ENCODE measurements at places on chromosomes 7 and 10. TPM values are rescaled to one million over a fixed set of nuclear protein-coding genes. Genes with fewer than 3 reads are reported as not detected.

Gene ADRA2A
- 13.1 TPM for total RNA-seq

Gene LDB3
- 0.31 TPM for total RNA-seq

Gene TSPAN12
- total RNA-seq: 23.2 TPM

Gene SKIDA1
- total RNA-seq: 15.3 TPM

Gene SEMA3D
- 27.9 TPM for total RNA-seq

Gene NT5C3A
- total RNA-seq: 35.0 TPM

Gene LDB1
- 99.5 TPM for total RNA-seq

Gene ZC3HAV1
- 41.2 TPM for total RNA-seq

GRCh38 chr7:11638011-11638774 is 193.8 kb downstream of the THSD7A start:
- no peak overlapping the region for H3K4me3 ChIP-seq
- no peak overlapping the region for H3K27ac ChIP-seq

DNA sequence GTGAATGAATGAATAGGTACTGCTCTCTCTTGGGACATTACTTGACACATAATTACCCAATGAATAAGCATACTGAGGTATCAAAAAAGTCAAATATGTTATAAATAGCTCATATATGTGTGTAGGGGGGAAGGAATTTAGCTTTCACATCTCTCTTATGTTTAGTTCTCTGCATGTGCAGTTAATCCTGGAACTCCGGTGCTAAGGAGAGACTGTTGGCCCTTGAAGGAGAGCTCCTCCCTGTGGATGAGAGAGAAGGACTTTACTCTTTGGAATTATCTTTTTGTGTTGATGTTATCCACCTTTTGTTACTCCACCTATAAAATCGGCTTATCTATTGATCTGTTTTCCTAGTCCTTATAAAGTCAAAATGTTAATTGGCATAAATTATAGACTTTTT is 1.2 kb downstream of the CFTR start:
- H3K4me3 ChIP-seq: peak overlapping the region; percentile 49
- H3K27ac ChIP-seq: no peak overlapping the region
- H3K27me3 ChIP-seq: peaks cover 35% of the 10 kb centered on the region
- no peaks in the 10 kb centered on the region for H3K36me3 ChIP-seq

DNA sequence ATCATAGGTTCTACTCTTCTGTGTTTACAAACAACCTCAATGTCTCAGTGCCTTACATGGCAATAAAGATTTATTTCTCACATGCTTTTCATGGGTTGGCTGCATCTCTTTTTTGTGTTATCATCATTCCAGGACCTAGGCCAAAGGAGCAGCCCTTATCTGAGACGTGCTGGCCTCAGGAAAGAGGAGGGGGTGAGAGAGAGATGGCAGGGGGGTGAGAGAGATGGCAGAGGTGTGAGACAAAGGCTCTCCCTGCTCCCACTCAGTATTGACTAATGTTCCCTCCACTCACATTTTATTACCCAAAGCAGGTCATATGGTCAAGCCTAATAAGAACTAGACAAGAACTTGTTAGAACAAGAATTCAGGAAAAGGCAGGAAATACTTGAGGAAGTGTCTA is 120.1 kb upstream of the PRR15 start:
- H3K27me3 ChIP-seq: no peaks in the 10 kb centered on the region
- H3K36me3 ChIP-seq: peaks cover 2% of the 10 kb centered on the region
- peaks cover 34% of the 10 kb centered on the region for H3K4me1 ChIP-seq

DNA sequence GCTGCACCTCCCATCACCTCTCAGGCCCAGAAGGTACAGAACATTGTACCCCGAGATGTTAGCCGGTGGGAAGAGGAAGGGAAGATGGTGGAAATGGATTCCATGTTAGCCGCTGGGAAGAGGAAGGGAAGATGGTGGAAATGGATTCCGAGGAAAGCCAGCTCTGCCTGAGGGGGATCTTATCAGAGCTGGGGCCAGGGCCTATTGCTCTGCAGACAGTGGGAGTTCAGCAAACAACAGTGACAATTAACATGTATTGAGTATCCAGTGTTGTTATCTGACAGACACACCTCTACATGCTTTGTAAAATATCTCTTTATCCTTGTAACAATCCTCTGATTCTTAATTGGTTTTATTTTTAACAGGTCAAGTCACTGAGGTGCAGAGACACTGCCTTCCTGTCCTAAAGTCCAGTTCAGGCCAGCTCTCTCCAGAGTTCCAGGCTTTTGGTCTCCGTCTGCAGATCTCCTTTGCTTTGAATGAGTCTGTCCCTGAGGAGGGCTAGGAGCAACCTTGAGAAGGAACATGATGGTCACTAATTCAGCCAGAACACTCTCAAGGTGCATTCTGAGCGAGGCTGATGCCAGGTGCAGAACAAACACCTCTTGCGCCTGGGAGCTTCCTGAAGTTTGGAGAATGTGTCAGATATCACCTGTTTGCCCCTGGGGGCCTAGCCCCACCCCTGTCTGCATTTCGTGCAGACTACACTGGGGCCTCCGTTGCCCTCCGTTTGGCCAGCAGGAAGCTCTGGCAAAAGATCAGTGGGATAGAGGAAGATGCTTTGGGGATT is 82.4 kb upstream of the PODXL start:
- H3K27me3 ChIP-seq: peaks cover 20% of the 10 kb centered on the region
- no peaks in the 10 kb centered on the region for H3K36me3 ChIP-seq
- peaks cover 16% of the 10 kb centered on the region for H3K4me1 ChIP-seq
- no peak overlapping the region for H3K27ac ChIP-seq
- H3K4me3 ChIP-seq: no peak overlapping the region

DNA sequence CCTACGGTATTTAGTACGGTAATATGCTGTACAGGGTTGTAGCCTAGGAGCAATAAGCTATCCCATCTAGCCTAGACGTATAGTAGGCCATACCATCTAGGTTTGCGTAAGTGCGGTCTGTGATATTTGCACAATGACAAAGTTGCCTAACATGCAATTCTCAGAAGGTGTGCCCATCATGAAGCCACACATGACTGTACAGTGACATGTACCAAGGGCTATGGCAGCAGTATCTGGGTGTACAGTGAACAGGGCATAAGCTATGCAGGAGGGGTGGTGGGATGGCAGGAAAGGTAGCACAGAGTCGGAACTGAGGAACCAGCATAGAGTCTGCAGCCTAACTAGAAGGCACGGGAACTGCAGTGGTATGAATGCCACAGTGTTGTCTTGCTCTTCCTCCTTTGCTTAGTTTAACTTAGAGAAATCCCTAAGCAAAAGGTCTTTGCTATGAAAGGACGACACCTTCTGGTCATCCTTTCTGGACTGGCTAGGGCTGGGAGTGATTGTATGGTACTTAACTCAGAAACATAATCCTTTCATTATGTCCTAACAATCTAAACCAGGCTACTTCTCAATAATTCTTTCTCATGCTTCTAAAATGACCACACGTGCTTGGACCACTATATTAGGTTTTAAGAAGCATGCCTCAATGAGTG is 93.5 kb downstream of the DYNC1I1 start:
- H3K27ac ChIP-seq: no peak overlapping the region
- H3K4me1 ChIP-seq: no peaks in the 10 kb centered on the region
- no peaks in the 10 kb centered on the region for H3K36me3 ChIP-seq
- no peak overlapping the region for H3K4me3 ChIP-seq
- no peak for DNase-seq

GRCh38 chr10:132961787-132962622 is 19.6 kb upstream of the CFAP46 start:
- H3K27ac ChIP-seq: no peak overlapping the region
- H3K4me3 ChIP-seq: peak overlapping the region; percentile 79
- peak; percentile 54 for DNase-seq
- H3K27me3 ChIP-seq: peaks cover 24% of the 10 kb centered on the region

DNA sequence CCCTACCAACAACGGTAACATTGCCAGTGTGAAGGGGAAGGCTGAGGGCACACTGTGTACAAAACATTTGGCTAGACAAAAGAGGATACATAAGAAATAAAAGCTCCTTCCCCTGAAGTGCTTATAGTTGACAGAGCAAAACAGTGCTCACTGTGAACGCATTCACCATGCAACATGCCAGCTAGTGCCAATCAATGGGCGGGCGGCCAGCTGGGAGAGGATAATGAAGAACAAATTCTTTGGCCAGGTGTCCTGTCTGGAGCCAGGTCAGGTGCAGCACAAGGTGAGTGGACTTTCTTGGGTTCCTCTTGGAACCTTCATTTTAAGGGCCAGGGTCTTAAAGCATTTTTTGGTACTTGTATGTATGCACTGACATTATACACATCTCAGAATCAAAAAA is 106.1 kb downstream of the ICA1 start:
- peaks cover 4% of the 10 kb centered on the region for H3K4me1 ChIP-seq
- DNase-seq: no peak
- no peaks in the 10 kb centered on the region for H3K27me3 ChIP-seq
- H3K27ac ChIP-seq: no peak overlapping the region

- no peak for DNase-seq
- no peaks in the 10 kb centered on the region for H3K4me1 ChIP-seq
- no peak overlapping the region for H3K4me3 ChIP-seq
- H3K27ac ChIP-seq: no peak overlapping the region
Measured at GRCh38 chr10:69588358-69588757, 15.1 kb upstream of the NEUROG3 start.

DNA sequence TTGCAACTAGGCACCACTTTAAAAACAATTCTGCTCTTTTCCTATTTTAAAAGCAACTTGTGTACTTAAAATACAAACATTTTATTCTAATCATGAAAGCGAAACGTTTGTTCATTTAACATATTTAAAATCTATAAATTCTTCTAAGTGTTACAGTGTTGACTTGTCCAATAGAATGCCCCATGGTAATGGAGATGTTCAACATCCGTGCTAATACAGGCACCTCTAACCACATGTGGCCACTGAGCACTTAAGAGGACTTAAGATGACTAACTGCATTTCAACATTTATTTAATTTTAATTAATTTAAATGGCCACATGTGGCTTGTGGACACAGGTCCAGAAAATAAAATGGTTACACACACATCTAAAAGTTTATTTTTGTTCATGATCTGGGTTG is 115.1 kb downstream of the TPK1 start:
- H3K27ac ChIP-seq: no peak overlapping the region
- H3K4me1 ChIP-seq: no peaks in the 10 kb centered on the region
- no peaks in the 10 kb centered on the region for H3K36me3 ChIP-seq
- no peaks in the 10 kb centered on the region for H3K27me3 ChIP-seq
- H3K4me3 ChIP-seq: no peak overlapping the region

DNA sequence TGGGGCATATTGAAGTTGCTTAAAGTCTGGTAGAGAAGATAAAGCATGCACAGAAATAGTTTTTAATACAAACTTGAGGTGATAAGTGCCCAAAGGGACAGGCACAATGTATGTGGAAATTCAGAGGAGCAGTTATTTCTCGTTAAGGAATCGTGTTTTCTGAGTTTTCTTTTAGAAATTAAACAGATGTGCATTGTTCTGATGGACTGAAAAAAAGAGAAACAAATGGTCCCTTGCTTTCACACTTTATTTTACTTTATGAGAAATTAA is 45.6 kb downstream of the CNNM2 start:
- no peaks in the 10 kb centered on the region for H3K27me3 ChIP-seq
- no peaks in the 10 kb centered on the region for H3K36me3 ChIP-seq
- H3K4me3 ChIP-seq: no peak overlapping the region

DNA sequence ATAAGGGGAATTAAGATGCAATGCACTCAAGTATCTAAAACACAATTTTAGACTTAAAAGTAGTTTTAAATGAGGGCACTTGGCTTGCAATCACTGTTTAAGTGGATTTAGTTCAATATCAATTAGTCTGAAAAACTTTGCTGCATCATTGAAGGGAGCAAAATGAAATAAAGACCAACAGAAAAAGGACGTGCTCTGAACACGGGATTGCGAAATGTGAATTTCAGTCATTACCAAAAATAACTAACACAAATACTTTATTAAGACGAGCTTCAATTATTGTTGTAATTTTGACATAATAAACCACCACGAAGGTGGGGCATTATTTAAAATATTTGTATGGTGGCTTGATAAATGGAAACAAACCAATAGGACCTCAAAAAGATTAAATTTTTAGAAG is 361.8 kb upstream of the GALNT17 start:
- H3K4me3 ChIP-seq: no peak overlapping the region
- H3K27me3 ChIP-seq: no peaks in the 10 kb centered on the region
- DNase-seq: no peak

DNA sequence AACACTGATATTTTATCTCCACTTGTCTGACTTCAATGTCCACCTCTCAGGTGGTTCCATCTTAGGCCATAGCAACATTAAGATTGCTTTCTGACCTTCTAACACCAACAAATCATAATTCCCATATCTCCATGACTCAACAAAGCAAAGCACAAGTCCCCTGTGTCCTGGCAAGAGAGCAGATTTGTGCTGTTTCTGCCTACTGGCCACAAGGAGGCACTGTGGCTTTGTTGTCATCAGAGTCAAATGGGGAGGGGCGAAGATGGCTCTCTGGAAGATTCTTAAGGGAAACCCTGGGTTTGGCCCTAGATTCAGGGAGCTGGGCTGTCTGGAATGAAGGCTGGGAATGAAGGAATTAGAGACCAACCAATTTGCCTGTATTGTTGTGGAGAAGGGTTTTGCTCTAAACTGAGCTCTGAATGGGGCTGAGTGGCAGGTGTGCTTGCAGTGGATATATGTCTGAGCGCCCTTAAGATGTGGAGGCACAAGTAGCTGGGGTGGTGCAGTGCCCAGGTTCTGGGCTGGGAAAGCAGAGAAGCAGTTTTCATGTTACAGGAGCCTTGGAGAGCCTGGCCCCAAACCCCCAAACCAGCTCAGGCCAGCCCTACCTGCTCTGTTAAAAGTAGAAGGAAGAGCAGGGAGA is 154.8 kb upstream of the PRSS58 start:
- H3K4me3 ChIP-seq: no peak overlapping the region
- H3K27me3 ChIP-seq: no peaks in the 10 kb centered on the region
- no peaks in the 10 kb centered on the region for H3K4me1 ChIP-seq
- no peak for DNase-seq

DNA sequence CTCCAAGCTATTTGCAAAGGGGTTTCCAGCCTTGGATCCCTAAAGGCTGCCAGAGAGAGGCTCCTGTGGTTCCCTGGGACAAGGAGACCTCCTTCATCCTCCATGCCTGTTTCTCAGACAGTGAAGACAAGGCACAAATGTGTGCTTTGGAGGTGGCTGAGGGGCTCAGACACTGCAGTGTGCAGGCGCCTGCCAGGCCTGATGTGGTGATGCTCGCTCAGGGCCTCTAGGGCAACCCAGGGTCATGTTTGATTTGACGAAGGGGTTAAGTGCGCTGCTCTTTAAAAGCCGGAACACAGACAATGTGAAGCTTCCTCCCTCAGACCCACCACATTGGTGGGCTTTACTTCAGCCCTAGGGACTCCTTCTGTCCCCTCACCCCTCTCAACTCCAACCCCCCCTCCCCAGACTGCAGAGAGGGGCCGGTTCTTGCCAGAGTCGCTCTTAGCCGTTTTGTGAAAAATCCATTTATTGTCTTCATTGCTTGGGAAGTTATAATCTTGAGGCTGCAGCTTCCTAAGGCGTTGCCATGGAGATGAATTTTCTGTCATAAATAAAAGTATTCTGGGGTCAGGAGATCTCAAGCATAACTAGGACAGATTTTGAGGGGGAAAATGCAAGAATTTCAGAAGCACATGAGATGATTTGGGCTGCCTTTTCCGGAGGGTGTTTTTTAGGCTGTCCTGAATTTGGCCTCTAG is 35.8 kb downstream of the PDGFA start:
- peaks cover 40% of the 10 kb centered on the region for H3K4me1 ChIP-seq
- DNase-seq: no peak
- H3K27me3 ChIP-seq: peaks cover 2% of the 10 kb centered on the region
- no peak overlapping the region for H3K4me3 ChIP-seq
